Muscle of back (tissue), 13 donors: ENCODE measurements at places on chromosomes 13 and 19.

- DNase-seq: no peak
These were observed 7.3 kb downstream of the PARP4 start for GRCh38 chr13:24505256-24505655.

- DNase-seq: no peak
These were observed 23.6 kb downstream of the CEACAM8 start for GRCh38 chr19:42571116-42571515.

DNA sequence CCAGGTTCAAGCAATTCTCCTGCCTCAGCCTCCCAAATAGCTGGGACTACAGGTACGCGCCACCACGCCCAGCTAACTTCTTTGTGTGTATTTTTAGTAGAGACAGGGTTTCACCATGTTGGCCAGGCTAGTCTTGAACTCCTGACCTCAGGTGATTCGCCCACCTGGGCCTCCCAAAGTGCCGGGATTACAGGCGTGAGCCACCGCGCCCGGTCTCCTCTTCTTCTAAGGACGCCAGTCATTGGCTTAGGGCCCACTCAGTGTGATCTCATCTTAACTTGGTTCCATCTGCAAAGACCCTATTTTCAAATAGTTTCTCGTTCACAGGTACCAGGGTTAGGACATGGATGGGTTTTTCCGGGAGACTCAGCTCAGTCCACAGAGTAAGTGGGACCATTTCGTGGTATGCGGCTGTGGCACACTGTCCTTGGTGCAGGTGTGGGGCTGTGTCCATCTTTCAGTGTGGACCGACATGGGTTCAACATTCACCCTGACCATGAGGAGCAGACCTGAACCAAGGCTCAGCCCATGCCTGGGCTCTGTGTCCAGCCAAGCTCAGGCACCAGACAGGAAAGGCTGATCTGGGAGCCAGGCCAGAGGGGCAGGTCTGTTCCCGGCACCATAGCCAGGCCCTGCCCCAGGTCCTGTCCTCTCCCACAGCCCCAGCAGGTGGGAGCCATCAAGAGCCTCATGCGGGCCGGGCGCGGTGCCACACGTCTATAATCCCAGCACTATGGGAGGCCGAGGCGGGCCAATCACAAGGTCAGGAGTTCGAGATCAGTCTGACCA is 2.8 kb upstream of the MKNK2 start:
- DNase-seq: no peak

DNA sequence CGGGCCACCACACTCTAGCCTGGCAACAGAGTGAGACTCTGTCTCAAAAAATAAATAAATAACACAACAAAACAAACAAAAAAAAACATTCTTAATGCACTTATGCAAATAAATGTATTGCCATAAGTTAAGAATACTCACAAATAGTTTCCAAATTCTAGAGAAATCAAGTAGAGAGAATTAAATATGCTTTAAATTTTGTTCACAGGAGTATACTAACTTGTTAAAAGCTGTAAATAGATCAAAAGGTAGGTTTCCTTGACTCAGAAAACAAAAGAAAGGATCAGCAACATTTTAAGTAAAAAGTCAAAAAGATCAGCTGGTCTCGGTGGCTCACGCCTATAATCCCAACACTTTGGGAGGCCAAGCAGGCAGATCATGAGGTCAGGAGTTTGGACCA is 50.5 kb upstream of the ZNF429 start:
- no peak for DNase-seq

GRCh38 chr19:38667661-38668171 is 20.3 kb downstream of the ACTN4 start:
- DNase-seq: no peak

DNA sequence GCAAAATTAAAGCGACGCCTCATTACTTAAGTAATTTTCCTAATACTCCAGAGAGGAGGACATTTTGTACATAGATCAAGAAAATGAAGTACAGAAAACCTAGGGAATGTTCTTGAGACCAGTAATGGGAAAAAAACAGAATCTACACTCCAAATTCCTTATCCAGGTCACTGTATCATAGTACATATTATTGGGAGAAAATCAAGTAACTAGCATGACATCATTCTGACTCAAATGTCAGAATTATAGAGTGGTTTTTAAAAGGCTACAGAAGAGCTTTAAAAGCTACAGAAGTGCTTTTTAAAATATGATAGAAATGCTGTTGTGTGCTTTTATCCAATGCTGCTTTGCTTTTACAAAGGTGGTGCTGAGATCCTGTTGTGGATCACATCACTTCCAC is 86.3 kb upstream of the SLC15A1 start:
- DNase-seq: no peak

DNA sequence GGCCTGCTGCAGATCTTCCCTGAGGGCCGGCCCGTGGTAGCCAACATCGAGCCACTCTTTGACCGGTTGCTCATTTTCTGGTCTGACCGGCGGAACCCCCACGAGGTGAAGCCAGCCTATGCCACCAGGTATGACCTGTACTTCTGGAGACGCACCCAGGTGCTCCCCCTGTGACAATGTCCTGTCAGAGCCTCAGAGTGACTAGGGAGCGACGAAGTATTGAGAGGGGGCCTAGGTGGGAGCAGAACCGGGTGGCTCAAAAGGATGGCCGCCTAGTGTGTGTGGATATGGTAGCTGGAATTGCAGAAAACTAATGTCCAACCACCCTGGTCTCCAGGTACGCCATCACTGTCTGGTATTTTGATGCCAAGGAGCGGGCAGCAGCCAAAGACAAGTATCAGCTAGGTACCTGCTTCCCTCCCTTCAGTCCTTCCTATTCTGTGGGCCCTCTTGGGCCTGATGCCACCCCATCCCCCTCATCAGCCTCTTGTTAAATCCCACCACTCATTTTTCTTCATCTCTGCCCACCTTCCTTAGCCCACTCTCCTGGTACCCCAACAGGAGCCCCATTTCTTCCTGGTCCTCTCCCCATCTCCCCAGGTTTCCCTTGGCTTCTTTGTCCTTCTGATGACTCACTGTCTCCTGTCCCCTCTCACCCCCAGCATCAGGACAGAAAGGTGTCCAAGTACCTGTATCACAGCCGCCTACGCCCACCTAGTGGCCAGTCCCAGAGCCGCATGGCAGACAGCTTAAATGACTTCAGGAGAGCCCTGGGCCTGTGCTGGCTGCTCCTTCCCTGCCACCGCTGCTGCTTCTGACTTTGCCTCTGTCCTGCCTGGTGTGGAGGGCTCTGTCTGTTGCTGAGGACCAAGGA is 8.4 kb downstream of the EGLN2 start:
- DNase-seq: no peak

GRCh38 chr13:44051918-44052675 is 172.4 kb downstream of the LACC1 start:
- peak; percentile 82 for DNase-seq

- DNase-seq: peak; percentile 92
These were observed 2.5 kb upstream of the EEF2 start for GRCh38 chr19:3987619-3988371.

DNA sequence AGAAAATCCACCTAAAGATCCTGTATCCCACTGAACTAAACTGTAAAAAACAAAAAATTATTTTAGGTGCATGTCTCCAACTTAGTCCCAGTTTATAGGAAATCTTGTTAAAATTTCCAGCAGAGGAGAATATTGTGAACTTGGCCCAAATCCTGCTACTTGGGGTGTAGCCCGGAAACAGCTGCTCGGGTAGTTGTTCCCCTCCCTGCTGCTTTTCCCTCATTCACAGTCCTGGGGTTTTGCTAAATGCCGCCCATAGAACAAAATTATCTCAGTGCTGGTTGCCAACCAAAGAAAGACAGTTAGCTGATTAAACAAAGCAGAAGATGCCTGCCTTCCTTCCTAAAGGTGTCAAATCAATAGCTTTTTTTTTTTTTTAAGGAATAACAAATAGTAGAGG is 330.5 kb upstream of the KLF12 start:
- peak; percentile 21 for DNase-seq

- DNase-seq: no peak
These were observed 535.8 kb upstream of the SGCG start for GRCh38 chr13:22644941-22645340.

- no peak for DNase-seq
These were observed 51.3 kb downstream of the ERICH6B start for GRCh38 chr13:45564133-45564776.

DNA sequence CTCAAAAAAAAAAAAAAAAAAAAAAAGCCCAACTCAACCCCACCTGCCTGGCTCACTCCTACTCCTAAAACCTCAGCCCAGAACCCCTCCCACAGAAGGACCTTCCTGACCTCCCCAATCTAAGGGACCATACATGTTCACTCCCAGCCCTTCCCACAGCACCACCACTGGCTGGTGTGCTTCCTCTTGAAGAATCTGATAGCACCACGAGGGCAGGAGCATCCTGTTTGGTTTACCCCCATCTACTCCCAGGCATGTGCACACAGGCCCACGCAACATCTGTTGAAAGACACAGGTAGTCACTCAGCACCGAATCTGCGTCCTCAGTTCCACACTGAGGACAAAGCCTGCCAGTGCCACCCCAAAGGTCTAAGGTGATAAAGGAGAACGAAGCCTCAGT is 8.2 kb downstream of the LATS2 start:
- no peak for DNase-seq

- DNase-seq: no peak
These were observed 431.7 kb downstream of the KLF12 start for GRCh38 chr13:73702419-73703071.

GRCh38 chr13:31394506-31394905 is 194.7 kb downstream of the B3GLCT start:
- DNase-seq: no peak

GRCh38 chr13:27279506-27279905 is 8.9 kb downstream of the RASL11A start:
- DNase-seq: no peak
